ENCODE measurements at places on chromosomes 1 and 21.
A peak's percentile ranks its signal among the peaks of the same experiment; 100 is the strongest.

DNA sequence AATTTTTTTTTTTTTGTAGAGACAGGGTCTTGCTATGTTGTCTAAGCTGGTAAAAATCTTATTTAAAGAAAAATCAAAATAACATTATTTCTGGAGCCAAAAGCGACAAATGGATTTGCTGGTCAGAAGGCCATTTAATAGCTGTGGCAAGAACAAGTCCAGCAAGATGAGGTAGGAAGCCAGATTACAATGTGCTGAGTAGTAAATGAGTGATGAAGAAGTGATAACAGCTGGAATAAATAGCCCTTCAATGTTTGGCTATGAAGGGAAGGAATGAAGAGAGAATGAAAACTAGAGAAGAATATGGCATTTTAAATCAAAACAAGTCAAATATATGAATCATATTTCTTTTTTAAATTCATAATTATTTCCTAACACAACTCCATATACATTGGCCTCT, 34.5 kb downstream of the SYDE2 start:
- DNase-seq: no peak
- no peak overlapping the region for H3K27ac ChIP-seq
- no peaks in the 10 kb centered on the region for H3K27me3 ChIP-seq
- no peak overlapping the region for H3K4me3 ChIP-seq
- no peaks in the 10 kb centered on the region for H3K36me3 ChIP-seq

GRCh38 chr1:59290193-59290949, 6.5 kb upstream of the FGGY start:
- H3K4me3 ChIP-seq: no peak overlapping the region
- no peaks in the 10 kb centered on the region for H3K36me3 ChIP-seq
- no peak overlapping the region for H3K27ac ChIP-seq
- DNase-seq: no peak
- peaks cover 25% of the 10 kb centered on the region for H3K4me1 ChIP-seq

DNA sequence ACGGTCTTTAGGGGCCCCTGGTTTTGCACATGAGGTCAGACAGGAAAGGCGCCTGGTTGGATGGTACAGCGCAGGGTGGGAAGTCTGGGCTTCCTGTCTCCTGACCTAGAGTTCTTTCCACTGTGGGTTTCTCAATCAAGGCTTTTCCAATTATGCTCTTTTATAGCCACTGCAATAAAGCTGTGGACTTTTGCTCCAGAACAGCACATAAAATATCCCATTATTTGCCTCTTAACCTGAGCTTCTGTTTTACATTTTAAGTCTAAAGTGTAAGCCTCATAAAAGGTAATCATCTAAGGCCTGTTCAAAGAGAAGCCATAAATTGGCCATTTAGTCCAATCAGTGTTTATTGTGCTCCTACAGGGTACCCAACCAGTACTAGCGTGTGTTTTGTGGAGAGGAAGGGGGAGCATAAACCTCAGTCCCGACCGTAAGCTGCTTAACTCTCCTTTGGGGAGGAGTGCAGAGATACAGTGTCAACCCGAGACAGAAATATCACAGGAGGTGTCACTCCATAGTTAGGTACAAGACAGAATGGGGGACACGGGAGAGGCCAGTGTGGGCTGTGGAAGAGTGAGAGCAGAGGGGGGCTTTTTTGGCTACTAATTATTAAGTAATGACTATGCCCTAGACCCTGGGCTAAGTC, 270.0 kb downstream of the TRABD2B start:
- peaks cover 30% of the 10 kb centered on the region for H3K4me1 ChIP-seq
- DNase-seq: no peak
- peaks cover 67% of the 10 kb centered on the region for H3K27me3 ChIP-seq

DNA sequence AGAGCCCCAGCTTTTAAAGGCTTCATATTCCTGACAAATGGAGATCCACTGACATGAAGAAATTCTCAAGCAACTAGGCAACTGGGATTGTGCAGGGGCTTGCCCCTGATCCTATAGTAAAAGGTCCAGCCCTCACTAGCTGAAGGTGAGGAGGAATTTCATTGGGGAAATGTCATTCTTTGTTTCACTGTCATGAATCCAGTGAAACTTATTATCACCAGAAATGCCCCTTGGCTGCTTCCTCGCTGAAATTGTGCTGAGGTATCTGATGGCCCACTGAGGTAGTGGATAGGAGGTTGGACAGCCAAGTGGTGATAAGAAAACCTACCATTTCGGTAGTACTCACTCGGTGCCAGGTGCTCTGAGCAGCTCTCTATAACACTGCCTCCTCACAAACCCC, 36.2 kb downstream of the CCN1 start:
- H3K4me3 ChIP-seq: no peak overlapping the region
- no peak for DNase-seq
- H3K27me3 ChIP-seq: no peaks in the 10 kb centered on the region
- no peaks in the 10 kb centered on the region for H3K4me1 ChIP-seq

GRCh38 chr1:41291195-41291594, 49.1 kb upstream of the SCMH1 start:
- no peaks in the 10 kb centered on the region for H3K36me3 ChIP-seq
- no peak overlapping the region for H3K4me3 ChIP-seq
- no peak overlapping the region for H3K27ac ChIP-seq
- no peaks in the 10 kb centered on the region for H3K27me3 ChIP-seq
- H3K4me1 ChIP-seq: no peaks in the 10 kb centered on the region
- no peak for DNase-seq

- no peaks in the 10 kb centered on the region for H3K36me3 ChIP-seq
- H3K27me3 ChIP-seq: no peaks in the 10 kb centered on the region
- DNase-seq: no peak
Observed at GRCh38 chr1:172700556-172700955, 41.7 kb downstream of the FASLG start.

DNA sequence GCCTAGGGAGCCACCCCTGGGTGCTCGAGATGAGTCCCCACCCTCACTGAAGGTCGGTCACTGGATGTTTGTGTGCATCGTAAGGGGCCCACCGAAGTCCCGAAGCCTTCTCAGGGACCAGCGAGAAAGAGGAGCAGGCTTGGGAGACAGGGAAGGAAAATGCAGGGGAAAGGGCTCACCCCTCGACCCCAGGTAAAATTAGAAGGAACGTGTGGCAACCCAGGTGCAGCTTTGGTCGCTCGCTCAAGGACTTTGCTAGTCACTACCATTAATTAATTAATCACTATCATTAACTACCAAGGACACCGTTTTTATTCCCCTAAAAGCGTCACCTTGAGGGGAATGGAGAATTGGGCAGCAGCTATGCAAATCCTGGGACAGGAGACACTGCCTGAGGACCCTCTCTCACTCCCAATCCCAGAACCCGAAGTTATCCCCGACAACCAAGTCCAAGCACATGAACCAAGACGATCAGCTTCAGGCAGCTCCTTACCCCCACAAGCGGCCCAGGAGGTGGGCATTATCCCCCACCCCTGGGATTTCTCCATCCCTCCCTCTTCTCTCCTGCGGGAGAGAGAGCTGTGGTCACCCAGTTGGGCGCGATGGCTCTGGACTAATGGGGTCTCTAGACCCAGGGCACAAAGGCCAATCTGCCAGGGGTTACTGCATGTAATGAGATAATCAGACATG, 4.2 kb upstream of the SIM2 start:
- H3K27me3 ChIP-seq: peaks cover 28% of the 10 kb centered on the region
- no peak for DNase-seq
- H3K4me1 ChIP-seq: peaks cover 15% of the 10 kb centered on the region
- peak overlapping the region; percentile 96 for H3K27ac ChIP-seq
- H3K36me3 ChIP-seq: no peaks in the 10 kb centered on the region
- peak overlapping the region; percentile 78 for H3K4me3 ChIP-seq

- H3K27me3 ChIP-seq: no peaks in the 10 kb centered on the region
- no peak overlapping the region for H3K4me3 ChIP-seq
- H3K27ac ChIP-seq: no peak overlapping the region
- no peak for DNase-seq
Observed at GRCh38 chr1:175369696-175370095, 177.1 kb upstream of the KIAA0040 start.

GRCh38 chr1:184389446-184389845, 2.6 kb downstream of the C1orf21 start:
- no peaks in the 10 kb centered on the region for H3K27me3 ChIP-seq
- H3K36me3 ChIP-seq: no peaks in the 10 kb centered on the region
- DNase-seq: no peak
- H3K4me1 ChIP-seq: peaks cover 19% of the 10 kb centered on the region

DNA sequence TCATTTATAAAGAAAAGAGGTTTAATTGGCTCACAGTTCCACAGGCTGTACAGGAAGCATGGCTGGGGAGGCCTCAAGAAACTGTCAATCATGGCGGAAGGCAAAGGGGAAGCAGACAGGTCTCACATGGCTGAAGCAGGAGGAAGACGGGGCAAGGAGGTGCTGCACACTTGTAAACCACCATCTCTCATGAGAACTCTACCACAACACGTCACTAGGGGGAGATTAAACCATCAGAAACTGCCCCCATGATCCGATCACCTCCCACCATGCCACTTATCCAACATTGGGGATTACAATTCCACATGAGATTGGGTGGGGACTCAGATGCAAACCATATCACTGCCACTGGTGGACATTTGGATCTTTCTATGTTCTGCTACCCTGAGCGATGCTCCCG, 351.4 kb downstream of the NPHP4 start:
- H3K4me3 ChIP-seq: no peak overlapping the region
- H3K4me1 ChIP-seq: no peaks in the 10 kb centered on the region
- H3K36me3 ChIP-seq: no peaks in the 10 kb centered on the region
- H3K27me3 ChIP-seq: no peaks in the 10 kb centered on the region
- no peak overlapping the region for H3K27ac ChIP-seq
- no peak for DNase-seq

GRCh38 chr1:46183079-46183847, 7.0 kb upstream of the P3R3URF start:
- no peaks in the 10 kb centered on the region for H3K36me3 ChIP-seq
- DNase-seq: no peak
- no peak overlapping the region for H3K4me3 ChIP-seq
- H3K27me3 ChIP-seq: no peaks in the 10 kb centered on the region

DNA sequence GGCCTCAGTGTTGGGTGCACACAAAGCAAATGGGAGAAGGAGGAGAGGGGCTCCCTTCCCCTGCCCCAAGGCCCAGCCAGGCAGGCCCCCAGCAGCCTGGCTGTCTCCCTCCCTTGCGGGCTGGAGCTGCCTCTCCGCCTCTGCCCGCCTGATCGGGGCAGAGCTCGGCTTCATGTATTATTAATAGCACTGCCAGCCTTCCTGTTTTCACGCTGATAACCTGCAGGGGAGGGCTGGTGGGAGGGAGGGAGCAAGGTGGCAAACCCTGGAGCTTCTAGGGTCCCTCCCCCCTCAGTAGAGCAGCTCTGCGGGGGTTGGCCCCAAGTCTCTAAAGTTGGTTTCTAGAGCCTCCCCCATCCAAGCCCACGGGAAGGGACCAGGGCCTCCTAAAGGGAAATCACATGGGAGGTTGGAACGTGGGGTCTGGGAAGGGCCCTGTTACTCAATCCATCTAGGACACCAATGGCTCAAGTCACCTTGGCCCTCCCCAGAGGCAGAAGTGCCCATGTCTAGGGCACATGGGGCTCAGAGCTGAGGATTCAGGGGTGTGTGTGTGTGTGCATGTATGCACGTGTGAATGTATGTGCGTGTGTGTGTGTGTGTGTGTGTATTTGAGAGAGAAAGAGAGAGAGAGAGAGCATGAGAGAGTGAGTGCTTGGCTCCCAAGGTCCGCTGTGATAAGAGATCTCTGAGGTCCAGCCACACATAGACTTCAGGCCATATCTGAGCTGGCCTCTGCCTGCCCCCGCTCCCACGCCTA, 21.8 kb upstream of the POU3F1 start:
- no peaks in the 10 kb centered on the region for H3K36me3 ChIP-seq
- H3K27ac ChIP-seq: no peak overlapping the region
- no peak for DNase-seq
- no peaks in the 10 kb centered on the region for H3K27me3 ChIP-seq
- H3K4me1 ChIP-seq: peaks cover 23% of the 10 kb centered on the region
- no peak overlapping the region for H3K4me3 ChIP-seq

- no peak overlapping the region for H3K4me3 ChIP-seq
- H3K27ac ChIP-seq: no peak overlapping the region
- no peaks in the 10 kb centered on the region for H3K27me3 ChIP-seq
- H3K4me1 ChIP-seq: no peaks in the 10 kb centered on the region
- no peak for DNase-seq
Observed at GRCh38 chr1:68103884-68104554, 53.6 kb upstream of the DIRAS3 start.

DNA sequence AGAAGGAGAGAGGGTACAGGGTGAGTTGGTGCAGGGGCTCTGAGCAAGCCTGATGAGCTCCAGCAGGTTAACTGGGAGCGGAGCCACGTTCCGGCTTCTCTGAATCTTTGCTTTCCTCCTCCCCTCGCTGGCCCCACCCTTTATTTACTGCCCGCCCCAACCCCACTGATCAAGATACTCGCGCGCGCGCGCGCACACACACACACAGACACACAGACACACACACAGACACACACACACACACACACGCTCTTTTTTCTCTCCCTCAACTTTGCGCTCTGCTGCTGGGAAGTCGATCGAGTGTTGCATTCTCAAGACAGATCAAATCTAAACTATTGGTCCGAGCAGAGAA, at the start of gene GRIK1:
Gene GRIK1, minus strand, starts transcription at position 73 of the 352 bp plus-strand sequence.
- H3K4me1 ChIP-seq: peaks cover 13% of the 10 kb centered on the region
- no peaks in the 10 kb centered on the region for H3K36me3 ChIP-seq
- H3K27ac ChIP-seq: no peak within 1 kb of the TSS
- DNase-seq: no peak
- H3K4me3 ChIP-seq: no peak within 1 kb of the TSS

- no peak for DNase-seq
- H3K4me3 ChIP-seq: no peak overlapping the region
- peaks cover 21% of the 10 kb centered on the region for H3K4me1 ChIP-seq
- H3K27me3 ChIP-seq: no peaks in the 10 kb centered on the region
- no peak overlapping the region for H3K27ac ChIP-seq
- no peaks in the 10 kb centered on the region for H3K36me3 ChIP-seq
Observed at GRCh38 chr1:7681401-7681800, 89.7 kb upstream of the VAMP3 start.

- H3K4me3 ChIP-seq: no peak overlapping the region
- no peaks in the 10 kb centered on the region for H3K4me1 ChIP-seq
- no peaks in the 10 kb centered on the region for H3K36me3 ChIP-seq
Observed at GRCh38 chr1:76136894-76137293, 62.3 kb downstream of the ST6GALNAC3 start.

DNA sequence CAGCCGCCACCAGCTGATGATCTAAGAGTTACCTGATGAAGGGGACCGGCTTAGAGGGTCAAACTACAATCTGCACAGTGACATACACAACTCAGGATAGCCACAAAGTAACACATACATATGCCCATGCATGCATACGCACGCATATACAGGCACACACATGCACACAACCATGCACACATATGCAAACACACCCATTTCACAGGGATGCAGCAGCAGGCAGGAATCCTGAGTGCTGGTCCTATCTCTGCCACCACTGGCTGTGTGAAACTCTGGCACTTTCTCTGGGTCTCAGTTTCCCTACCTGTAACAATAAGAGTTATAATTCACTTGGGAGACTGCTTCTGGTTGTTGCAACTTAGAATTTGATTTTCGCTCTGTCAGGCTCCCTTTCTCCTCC, 520.2 kb downstream of the PTPRU start:
- H3K4me3 ChIP-seq: no peak overlapping the region
- DNase-seq: no peak
- H3K27me3 ChIP-seq: no peaks in the 10 kb centered on the region
- H3K4me1 ChIP-seq: no peaks in the 10 kb centered on the region
- no peak overlapping the region for H3K27ac ChIP-seq

Measured in esophagus squamous epithelium (tissue), 5 donors.